ENCODE measurements at places on chromosomes 11 and 22.

- no peak for DNase-seq
These were observed 166.2 kb downstream of the LDLRAD3 start for GRCh38 chr11:36109850-36110606.

- no peak for DNase-seq
These were observed 55.1 kb downstream of the TMPRSS5 start for GRCh38 chr11:113651023-113651422.

- DNase-seq: no peak
These were observed 940.9 kb downstream of the BRD1 start for GRCh38 chr22:48886604-48887393.

- no peak for DNase-seq
These were observed 473.8 kb upstream of the API5 start for GRCh38 chr11:42837994-42838393.

GRCh38 chr11:66877588-66878385 lies 20.9 kb downstream of the LRFN4 start:
- no peak for DNase-seq

GRCh38 chr11:117877120-117877784 lies 794 bp upstream of the FXYD6 start:
- DNase-seq: no peak

GRCh38 chr11:61048368-61049062 lies 53.8 kb upstream of the CD5 start:
- no peak for DNase-seq

DNA sequence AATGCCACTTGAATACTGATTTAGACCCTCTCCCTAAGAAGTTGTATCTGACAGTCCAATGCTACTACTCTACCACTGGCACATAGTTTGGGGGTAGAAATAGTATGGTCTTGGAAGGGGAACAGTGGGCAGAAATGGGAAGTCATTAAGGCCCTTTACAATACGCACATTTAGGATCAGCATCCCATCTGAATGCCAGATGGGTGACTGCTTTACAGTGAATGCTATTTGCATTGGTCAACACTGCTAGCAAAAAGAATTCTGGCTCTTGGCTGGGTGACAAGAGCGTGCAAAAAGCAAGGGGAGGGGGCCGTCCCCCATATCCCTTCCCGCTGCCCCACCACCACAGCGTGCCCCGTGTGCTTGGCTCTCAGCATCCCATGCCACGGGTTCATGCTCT lies 104.7 kb upstream of the BID start:
- no peak for DNase-seq

- DNase-seq: no peak
These were observed 19.7 kb downstream of the CXCR5 start for GRCh38 chr11:118903204-118904015.

- no peak for DNase-seq
These were observed 192.0 kb downstream of the GRIK4 start for GRCh38 chr11:120703358-120704152.

- no peak for DNase-seq
These were observed 85.0 kb downstream of the SERGEF start for GRCh38 chr11:17927681-17928343.

GRCh38 chr22:30754971-30755758 lies 60.5 kb downstream of the OSBP2 start:
- DNase-seq: peak; percentile 53

GRCh38 chr22:29916007-29916544 lies 33.1 kb downstream of the MTMR3 start:
- no peak for DNase-seq

DNA sequence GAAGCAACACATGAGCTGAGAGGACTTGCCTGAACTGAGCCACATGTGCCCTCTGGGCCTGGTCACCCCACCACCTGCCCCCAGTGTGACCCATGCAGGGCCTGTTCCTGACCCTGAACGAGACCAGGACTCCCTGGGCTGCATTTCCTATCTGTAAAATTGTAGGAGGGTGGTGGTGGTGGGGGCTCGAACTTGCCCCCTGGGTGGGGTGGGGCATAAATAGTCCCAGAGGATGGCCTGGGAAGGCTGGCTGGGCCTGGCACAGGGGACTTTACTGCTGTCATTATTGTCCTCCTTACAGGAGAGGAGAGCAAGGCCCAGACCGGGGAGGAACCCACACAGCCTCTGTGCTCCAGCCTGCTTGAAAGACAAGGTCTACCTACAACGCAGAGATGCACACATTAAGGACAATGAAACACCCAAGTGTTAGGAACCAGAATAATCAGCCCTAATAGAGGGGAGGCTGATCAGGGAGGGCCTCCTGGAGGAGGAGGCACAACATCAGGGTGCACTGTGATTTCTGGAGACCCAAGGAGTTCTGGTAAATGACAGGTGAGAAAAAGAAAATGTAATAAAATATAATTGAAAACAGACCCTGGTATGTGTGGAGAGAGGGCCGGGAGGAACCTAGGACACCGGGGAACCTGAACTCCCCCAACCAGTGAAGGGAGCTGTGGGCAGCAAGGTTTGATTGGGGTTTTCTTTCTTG lies 2.8 kb upstream of the AIFM3 start:
- DNase-seq: no peak

DNA sequence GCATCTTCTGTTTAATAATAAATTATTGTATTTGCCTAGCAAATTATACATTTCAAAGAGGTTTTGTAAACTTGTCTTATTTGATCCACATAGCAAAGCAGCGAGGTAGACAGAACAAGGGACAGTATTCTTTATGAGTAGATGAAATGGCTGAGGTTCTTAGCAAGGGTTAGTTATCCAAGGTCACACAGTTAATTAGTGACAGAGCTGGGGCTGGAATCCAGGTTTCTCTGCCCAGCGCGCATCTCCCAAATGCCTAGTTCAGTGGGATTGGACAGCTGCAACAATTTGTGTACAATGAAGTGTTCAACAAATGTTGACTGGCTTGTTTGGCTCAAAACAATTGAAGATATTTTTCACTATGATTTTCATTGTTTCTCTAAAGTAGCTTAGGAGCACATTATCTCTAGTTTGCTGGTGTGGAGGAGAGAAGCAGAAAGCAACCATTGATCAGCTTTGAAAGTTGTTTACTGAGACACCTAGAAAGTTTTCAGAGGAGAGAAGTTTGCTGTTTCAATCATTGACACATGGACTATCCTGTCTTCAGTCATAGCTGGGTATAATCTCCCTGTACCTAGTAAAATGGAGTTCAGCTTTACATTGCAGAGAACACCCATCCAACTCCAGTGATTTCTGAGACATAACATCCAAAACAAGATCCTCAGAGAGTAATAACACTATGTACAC lies 270.6 kb downstream of the FAT3 start:
- no peak for DNase-seq
